ENCODE measurements at places on chromosomes 7 and 10. TPM values are rescaled to one million over a fixed set of nuclear protein-coding genes. Genes with fewer than 3 reads are reported as not detected.

Gene ZP3
- total RNA-seq, result 2.2 TPM

Gene GIMAP1
- 1.3 TPM for total RNA-seq

Gene FFAR4
- total RNA-seq, result not detected

Gene DNAJC1
- 20.2 TPM for total RNA-seq

Gene PRPS1L1
- total RNA-seq, result not detected

DNA sequence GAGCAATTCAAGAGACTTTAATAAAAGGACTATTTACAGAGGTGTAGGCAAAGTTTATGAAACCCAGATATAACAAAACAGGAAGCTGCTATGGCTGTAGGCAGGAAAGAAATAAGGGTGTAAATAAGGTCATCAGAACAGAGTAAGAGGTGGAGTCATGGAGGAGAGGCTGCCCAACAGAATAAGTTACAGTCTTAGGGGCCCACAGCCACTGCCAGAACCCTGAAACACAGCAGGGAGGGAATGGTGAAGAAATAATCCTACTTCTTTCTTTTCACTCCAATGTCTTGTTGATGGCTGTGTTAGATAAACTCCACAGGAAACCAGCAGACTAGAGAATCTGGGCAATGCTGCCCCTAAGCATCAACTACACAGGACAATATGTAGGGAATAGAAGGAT is 155.8 kb upstream of the TAC1 start:
- DNase-seq, result no peak

- no peak for DNase-seq
Measured at GRCh38 chr7:2523461-2523936, 3.9 kb downstream of the LFNG start.

DNA sequence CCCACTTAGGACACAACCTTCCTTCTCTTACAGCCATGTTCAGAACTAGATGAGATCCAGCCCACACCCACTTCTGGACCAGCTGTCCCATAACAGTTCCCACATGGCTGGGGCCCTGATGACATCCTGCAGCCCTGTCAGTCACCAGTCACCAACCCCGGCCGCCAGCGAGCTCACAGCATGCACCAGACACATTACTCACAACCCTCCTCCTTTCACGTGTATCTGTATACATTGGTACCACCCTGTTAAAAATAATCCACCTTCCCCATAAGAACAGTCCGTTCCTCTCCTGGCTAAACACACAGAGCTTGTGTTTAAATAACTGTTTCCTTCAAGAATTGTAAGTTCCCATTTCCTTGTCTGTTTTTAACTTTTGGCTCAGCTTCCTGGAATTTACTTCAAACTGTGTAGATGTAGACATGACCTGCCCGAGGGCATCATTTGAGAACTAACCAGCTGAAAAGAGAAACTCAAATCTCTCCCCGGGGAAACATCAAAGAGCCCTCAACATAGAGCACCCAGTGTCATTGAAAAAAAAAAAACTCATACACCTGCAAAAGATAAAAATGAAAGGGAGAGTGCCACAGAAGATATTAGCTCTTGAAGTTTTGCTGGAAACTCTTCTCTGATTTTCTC is 26.0 kb upstream of the PRLHR start:
- no peak for DNase-seq

- DNase-seq, result no peak
Measured at GRCh38 chr7:25385506-25386136, 157.3 kb upstream of the NPVF start.

- no peak for DNase-seq
Measured at GRCh38 chr10:63294781-63295180, 161.7 kb downstream of the NRBF2 start.

GRCh38 chr10:61285749-61286148 is 167.4 kb downstream of the TMEM26 start:
- no peak for DNase-seq

DNA sequence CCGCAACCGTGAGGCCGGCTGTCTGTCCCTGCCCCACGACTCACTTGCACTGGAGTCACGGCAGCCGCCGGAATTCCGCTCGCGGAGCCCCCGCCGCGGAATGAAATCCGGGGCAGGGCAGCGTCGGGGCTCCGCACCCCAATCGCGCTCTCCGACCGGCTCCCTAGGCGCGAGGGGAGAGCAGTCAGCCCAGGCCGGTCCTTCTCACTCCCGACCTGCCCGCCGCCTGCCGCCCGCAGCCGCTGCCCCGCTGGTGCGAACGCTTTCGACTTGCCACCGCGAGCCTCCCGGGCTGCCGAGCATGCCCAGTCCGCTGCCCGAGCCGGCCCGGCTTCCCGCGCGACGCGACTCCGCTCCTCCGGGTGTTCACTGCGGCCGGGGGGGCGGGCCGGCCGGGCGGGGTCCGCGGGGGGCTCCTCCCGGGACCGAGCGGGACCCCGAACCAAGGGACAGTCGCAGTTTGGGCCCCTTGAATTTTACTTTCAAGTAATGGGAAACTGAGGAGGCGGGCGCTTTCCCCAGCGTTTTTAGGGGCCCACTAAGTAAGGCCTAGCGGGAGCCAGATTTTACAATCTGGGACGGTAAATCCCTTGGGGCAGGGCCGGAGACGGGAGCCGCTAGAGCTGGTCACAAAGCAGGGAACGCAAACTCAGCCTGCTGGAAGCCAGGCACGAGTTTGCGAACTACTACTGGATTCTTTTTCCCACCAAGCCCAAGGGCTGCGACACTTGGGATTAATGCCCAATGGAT is at the start of gene SGMS1:
Gene SGMS1, minus strand, starts transcription at position 294 of the 750 bp plus-strand sequence. CDS start 279,842 bp downstream, outside the sequence.
- no peak for DNase-seq

All from GM12878 (cell line).